ENCODE measurements at places on chromosomes 3 and 15.

DNA sequence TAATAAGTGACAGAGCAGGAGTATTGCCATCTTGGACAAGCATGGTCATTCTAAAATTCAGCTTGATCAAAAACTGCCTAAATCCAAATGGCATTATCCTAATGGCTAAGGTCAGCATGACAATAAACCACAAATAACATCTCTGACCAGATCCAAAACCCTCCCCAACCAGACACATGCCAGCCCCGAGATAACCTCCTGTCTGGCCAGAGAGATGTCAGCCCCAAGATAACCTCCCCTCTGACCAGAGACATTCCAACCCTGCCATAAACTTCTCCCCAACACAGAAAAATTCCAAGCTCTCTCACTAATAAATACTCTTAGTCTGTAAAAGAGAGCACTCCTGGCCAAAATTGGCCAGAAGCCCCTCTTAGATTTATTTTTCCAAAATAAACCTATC, 470.5 kb upstream of the UBE2E2 start:
- no peak for DNase-seq

DNA sequence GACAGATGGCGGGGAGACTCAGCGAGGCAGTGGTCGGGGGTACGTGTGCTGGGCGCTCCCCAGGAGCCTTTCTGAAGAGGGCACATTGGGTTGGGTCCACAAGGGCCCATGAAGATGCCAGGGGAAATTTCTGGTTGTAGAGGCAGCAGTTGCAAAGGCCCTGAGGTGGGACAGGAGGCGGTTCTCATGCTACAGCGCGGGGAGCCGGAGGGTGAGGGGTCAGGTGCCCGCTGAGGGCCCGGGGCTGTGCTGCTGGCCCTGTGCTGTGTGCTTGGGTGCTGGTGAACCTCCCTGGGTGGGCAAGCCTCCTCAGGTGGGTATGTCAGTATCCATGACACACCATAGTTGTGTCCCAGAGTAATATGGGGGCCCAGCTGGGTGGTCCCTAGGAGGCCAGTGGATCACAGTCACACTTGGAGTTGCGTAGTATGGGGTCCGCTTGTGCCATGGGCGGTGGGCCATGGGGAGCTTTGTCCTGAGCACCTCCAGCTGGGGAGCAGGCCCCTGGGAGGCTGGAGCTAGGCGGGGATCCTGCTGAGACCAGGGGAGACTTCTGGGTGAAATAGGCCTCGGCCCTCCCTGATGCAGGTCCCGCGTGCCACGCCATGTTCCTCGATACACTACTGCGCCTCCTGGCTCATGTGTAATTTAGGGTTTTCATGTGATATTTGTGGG, 44.3 kb downstream of the PLXNA1 start:
- DNase-seq = no peak

GRCh38 chr3:152961323-152961722, 126.4 kb downstream of the P2RY1 start:
- DNase-seq = peak; percentile 62

GRCh38 chr3:71228156-71228866, 355.2 kb downstream of the FOXP1 start:
- DNase-seq = no peak

DNA sequence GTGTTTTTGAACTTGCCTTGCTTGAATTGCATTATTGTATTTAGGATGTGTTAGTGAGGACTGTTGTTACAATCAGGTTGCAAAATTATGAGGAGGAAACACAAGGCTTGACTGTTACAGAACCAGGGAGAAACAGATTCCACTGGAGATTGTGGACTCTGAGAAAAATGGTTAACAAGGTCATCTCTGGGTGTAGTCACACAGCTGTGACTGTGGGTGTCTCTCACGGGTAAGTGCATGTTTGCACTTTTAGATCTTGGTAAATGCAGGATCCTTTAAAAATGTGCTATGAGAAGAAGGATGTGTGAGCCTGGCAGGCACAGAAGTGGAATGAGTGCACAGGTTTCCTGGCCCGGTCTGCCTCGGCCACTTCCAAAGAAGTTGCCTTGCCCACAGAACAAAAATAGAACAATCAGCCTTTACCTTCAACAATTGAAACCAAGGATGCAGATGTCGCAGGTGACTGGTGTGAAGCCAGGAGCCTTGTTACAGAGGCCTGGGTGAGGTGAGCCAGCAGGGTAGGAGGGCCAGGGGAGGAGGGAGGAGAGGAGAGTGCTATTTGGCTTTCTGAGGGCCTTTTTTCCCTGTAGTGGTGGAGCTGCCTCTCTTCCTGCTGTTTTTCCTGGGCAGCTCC, 68.0 kb downstream of the ABHD5 start:
- no peak for DNase-seq

DNA sequence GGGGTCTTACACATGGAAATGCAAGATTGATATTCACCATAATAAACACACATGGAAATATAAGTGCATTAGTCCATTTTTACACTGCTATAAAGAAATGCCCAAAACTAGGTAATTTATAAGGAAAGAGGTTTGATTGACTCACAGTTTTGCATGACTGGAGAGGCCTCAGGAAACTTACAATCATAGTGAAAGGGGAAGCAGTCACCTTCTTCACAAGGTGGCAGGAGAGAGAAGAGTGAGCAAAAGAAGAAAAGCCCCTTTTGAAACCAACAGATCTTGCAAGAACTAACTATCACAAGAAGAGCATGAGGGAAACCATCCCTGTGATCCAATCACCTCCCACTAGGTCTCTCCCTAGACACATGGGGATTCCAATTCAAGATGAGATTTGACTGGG, 111.7 kb upstream of the TP63 start:
- no peak for DNase-seq

DNA sequence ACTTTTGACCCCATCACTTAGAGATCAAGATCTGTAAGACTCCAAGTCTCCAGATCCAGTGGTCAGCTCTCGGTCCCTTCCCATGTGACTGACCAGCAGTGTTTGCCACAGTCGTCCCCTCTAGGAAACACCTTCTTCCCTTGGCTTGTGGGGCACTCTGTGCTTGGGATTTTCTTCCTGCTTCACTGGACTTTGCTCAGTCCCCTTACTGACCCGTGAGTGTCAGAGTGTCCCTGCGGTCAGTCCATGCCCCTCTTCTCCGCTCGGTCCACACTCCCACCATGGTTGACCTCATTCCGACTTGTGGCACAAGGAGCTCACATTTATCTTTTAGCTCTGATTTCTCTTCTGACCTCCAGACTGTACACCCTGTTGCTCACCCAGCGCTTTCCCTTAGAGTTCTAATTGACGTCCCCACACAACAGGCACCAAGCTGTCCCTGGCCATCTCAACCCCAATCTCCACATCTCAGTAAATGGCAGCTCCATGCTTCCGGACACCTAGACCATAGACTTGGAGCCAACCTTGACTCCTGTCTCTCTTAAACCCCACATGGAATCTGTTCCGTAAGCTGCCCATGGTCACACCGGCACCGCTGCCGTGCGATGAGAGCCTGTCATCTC, 67.9 kb downstream of the APBA2 start:
- no peak for DNase-seq

DNA sequence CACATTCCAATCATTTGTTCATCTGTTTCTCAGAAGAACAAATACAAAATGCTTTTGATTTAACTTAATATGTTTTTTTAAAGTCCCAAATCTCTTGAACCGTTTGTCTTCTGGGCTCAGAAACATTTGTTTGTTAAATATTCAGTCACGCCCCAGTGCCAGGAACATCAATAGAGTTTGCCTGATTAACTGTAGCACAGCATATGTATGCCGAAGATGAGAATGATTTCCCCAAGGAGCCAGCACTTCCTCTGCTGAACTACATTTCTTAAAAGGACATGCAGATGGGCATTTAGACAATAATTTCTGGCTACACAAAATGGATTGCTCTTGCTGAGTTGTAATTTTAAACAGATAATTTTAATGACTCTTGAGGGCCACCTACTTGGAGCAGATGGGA, 191.6 kb upstream of the FAM3D start:
- no peak for DNase-seq

GRCh38 chr3:171842864-171843518, at the start of gene TMEM212:
Gene TMEM212, plus strand, starts transcription at chr3:171843349. Its CDS starts 35 bp downstream, at chr3:171843384.
- no peak for DNase-seq

DNA sequence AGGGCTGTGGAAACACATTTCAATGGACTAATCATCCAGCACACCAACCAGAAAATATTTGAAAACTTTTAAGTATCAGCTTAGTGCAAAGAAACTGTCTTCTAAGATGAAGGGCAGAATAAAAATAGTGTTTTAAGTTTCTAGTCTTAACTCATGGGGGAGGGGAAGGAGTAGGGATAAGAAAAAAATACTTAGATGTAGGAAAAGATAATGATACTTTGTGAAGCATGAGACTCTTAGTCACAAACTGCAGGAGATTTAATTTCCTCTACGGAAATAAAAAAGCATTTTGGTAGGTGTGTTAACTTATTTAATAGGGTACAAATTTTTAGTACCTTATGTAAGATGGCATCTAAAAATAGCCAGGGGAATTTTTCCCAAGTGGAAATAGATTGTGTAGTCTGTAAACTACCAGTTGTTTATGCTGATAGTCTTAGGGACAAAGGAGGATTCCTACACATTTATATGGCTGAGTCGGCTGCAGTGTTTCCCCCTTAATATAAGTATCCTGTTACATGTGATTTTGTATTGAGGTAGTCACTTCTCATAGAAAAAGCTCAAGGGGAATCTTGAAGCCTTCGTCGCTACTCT, 78.2 kb upstream of the GBE1 start:
- no peak for DNase-seq

DNA sequence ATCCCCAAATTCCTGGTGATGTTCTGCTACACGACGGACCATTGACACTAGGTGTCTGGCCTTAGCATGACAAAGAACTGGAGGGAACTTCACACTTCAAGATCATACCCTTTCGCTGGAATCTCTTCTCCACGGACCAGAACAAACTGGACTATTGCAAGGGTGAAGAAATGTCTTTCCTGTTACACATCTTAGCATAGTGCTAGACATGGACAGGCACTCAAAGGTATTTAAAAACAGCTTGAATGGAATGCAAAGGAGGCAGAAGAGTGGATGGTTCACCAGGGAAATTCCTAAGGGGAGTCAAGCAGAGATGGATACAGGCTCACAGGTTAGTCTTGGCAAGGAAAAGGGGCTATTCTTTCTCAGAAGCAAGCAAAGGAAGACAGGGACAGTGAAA, 33.5 kb upstream of the PDZRN3 start:
- DNase-seq = no peak

DNA sequence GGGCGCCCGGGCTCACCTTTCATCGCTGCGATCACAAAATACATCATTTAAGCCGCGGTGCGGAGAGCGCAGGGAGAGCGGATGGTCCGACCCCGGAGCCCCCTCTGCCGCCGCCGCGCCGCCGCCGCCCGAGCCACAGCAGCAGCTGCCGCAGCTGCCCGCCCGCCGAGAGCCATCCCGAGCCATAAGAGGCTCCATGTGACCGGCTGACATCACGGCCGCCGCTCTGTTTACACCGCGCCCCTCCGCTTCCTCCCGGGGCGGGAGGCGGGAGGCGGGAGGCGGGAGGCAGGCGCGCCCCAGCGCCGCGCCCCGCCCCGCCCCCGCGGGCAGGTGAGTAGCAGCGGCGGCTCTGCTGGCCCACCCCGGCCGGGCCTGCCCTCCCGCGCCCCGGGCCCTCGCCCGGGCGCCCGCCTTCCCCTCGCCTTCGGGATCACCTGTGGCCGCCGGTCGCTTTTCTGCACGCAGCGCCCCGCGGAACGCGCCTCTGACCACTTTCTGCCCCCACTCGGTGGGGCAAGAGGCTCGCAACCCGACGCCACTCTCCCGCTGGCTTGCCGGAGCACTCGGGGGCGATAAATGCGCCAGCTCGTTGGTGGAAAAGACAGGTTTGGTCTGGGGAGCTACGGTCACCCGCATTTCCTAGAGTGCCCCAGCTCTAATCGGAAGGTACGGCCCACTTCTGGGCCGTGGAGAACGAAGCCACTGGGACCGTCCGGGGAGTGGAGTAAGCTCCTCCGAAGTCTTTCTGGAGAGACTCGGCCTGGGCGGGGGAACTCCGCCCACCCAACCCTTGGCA, 113.6 kb upstream of the ICE2 start:
- peak; percentile 49 for DNase-seq

- no peak for DNase-seq
Observed at GRCh38 chr3:174020156-174020555, 622.6 kb downstream of the NLGN1 start.

DNA sequence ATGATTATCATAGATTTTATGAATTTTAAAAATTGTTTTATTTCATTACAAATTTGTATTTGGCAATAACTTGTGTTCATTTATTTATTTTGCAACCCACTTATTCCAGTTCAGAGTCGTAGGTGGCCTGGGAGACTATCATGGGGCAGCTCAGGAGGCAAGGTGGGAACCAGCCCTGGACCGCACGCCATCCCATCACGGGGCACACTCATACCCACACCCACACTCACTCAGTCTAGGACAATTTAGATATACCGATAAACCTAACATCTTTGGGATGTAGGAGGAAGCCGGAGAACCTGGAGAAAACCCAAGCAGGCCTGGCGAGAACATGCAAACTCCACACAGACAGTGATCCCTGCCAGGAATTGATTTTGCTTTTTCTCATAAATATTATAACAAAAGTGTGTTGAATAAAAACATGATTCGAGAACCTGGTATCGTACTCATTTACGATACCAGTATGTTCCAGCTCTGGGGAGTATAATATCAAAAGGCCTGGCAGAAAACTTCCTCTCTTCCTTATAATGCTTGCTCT, 205.3 kb downstream of the NFKBIZ start:
- DNase-seq = no peak

DNA sequence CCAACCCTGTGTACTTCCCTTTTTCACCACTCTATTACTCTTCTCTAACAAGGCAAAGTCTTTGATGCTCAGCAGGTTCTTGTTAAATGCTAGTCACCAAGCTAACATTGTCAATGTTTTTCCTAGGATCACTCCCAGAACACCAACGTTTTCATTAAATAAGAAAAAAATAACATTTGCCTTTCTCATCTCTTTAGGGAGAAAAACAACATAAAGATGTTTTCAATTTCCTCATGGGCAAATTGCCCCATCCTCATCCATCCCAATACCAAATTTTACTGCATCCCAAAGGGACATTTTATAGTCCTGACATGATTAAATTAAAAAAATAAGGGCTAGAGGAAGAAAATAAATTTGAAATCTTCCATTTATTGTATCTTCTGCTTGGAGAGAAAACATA, 106.5 kb downstream of the SUCNR1 start:
- DNase-seq = no peak

GRCh38 chr3:141643796-141644195, 94.3 kb upstream of the RNF7 start:
- no peak for DNase-seq
